Activated T-helper 2 cell treated with anti-CD3 and anti-CD28 coated beads, Interferon-gamma antibody, Interleukin-2, Interleukin-4, amounts not matched to agents 10 μg/mL and 5 μg/mL and 100 μg/mL, durations not matched to agents 14 hours and 24 hours and 36 hours (primary cell): ENCODE measurements at places on chromosomes 16 and 17. TPM values are rescaled to one million over a fixed set of nuclear protein-coding genes. Genes with fewer than 3 reads are reported as not detected.

DNA sequence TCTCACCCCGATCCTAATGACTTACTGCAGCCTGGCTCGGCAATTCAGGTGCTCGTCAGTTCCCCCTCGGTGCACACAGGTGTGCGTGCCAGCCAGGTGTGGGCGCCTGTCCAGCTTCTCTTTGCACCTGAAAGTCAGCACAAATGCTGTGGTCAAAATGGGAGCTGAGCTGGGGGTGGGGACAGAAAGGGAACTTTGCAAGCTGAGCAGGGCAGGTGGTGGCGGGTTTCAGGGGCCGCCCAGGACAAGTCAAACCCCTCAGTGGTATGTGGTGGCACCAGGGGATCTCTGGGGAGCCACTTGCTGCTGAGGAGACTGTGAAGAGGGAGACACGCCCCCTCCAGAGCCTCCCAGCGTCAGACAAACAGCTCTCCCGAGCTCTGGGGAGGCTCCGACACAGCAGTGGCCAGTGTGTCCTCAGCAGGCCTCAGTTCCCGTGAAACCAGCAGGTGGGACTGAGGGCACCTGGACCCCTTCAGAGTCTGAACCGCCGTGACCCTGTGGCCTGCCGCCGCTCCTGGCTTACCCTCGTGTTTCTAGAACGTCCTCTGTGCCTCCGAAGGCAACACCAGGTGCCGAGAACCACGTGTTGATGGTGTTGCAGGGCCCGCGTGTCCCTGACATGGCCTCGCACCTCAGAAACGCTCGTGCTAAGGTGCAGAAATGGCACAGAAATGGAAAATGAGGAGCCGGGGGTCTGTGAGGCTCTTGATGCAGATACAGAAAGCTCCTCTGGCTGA is 233.5 kb upstream of the TNRC6C start:
- DNase-seq: no peak

GRCh38 chr17:1362964-1363363 is 37.1 kb downstream of the YWHAE start:
- DNase-seq: no peak

DNA sequence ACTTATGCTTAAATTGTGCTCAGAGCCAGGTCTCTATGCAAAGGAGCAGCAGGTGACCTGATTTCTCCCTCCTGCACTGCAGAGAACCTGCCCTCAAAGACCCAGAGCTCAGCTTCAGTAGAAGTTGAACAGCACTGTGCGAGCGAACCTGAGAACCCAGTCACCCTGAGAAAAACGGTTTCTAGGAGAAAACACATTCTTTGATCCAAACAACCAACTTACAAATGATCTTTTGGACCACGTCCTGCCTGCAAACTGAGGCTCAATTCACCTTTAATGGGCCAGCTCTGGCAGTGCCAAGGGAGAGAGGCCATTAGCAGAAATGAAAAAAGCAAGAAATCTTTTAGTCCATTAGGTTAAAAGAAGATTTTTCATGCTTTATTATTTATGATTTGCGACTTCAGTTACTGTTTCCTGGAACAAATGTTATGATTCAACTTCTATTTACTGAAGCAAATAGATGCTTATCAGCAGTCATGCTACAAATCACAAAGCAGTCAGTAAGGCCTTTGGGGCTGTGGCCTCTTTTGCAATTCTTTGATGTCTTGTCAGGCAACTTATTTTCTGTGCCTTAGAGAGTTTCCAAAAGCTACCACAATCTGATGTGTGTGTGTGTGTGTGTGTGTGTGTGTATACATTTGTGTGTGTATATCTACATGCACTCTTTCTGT is 65.7 kb upstream of the LRRC37A3 start:
- DNase-seq: peak; percentile 64

DNA sequence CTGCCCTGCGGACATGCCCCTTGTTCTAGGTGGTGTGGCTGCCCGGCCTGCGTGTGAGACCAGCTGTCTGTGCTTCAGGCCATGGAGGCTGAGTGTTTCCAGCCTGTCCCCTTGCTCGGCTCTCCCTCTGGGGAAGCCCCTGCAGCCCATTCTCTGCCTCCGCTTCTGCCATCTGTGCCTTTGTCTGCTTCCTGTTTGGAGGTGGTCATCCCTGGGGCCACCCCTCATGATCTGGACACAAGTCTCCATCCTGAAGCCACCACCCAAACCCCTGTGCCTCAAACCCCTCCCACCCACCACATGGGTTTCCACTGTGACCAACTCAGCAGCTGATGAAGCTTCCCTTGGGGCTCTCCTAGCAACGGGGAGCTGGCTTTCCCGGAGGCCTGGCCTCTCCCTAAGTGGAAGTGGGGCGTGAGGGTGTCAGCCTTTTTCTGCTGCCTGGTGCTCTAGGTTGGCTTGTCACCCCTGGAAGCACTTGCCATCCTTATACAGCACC is 184.9 kb downstream of the SEC14L1 start:
- no peak for DNase-seq

DNA sequence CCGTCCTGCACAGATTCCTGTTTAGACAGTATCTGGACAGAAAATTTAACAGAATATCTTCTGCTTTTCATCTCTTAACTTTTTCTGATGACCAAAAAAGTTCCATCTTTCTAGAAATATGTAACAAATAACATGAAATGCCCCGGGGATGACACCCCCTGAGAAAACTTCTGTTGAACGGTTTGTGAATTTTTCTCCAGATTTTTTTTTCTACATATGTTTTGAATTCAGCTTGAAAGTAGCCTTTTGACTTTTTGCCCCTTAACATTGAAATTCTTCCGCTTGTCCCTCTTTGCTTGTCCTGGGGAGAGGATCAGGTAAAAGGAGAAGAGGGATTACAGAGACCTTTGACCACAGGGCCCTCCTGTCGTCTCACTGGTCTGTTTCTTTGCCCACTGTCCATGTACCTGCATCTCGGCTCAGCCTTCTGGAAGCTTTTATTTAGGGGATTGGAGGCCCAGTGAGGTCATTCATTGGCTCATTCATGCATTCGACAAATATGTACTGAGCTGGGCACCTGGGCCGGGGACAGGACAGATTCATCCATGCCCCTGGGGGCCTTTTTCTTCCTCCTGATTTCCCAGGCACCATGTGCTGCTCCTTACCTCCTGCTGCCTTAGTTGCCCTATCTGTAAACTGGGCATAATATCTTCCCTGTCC is 19.6 kb upstream of the CPNE2 start:
- DNase-seq: no peak

- DNase-seq: no peak
These were observed 11.9 kb downstream of the FZD2 start for GRCh38 chr17:44568945-44569858.

DNA sequence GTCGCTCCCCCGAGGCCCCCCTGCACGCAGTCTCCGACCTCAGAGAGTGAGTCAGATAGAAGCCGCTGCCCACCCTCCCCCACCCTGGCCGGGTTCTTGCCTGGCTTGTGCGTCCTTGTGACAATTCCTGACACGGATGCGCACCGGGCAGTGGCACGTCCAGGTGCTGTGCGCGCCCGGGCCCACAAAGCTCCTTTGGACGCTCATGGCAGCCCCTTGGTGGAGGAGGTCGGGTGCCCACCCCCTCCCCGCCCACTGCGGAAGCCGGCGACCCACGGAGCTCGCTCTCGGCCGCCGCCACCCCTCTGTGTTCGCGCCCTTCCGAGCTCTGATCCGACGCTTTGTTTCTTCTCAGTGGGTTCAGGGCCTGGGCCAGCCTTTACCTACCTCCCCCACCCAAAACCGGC is 662 bp upstream of the TUBB3 start:
- DNase-seq: no peak

OR1F1 gene
- total RNA-seq: not detected in 2 replicates
